Stimulated activated CD8-positive, alpha-beta memory T cell treated with anti-CD3 and anti-CD28 coated beads, Interleukin-4, amount 100 ng/mL, for 48 hours (primary cell): ENCODE measurements at places on chromosomes 1 and 21.

DNA sequence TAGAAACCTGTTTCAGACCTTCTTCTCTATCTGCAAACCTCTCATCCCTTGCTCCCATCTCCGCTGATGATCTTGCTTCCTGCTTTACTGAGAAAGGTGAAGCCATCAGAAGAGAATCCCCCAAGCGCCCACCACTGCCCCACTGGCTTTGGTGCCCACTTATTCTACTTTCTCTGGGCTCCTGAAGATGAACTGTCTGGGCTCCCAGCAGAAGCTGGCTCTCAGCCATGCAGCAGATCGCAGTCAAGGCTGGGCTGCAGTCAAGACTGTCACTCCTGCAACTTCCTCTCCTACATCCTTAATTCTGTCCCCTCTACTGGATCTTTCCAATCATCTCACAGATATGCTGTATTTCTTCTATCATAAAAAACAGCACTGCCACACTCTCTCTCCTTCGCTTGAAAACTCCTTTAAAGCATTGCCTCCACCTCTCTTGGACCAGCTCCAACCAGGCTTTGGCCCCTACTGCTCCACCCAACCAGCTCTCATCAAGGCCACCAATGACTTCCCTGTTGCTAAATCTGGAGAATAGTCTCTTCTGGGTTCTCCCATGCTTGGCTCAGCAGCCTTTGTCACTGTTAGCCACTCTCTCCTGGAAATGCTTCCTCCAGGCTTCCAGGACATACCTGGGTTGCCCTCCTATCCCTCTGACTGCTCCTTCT lies 25.8 kb downstream of the TRIM62 start:
- no peak for DNase-seq

- no peak for DNase-seq
Measured at GRCh38 chr21:38986406-38986805, 180.7 kb downstream of the ETS2 start.

- no peak for DNase-seq
Measured at GRCh38 chr1:113488576-113489177, 98.4 kb downstream of the MAGI3 start.

DNA sequence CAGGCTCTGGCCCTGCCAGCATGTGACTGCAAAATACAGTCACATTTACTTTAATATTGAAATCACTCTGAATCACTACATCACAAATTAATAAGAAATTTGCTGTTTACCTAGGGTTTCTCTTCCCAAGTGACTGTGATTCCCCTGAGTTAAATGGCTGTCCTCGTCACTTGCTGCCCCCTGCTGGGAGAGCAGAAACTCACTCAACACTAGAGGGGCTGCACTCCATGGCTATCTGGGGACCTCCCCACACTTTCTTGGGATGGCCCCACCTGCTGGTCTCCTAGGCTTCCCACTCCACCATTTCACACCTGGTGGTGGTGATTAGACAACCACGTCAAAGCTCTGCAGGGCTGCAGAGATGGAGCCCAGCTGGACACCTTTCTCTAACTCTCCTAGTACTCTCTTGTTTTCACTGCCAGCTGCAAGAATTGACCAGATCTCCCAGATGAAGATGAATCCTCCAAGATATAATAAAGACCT lies 63.4 kb downstream of the CD2 start:
- peak; percentile 84 for DNase-seq

DNA sequence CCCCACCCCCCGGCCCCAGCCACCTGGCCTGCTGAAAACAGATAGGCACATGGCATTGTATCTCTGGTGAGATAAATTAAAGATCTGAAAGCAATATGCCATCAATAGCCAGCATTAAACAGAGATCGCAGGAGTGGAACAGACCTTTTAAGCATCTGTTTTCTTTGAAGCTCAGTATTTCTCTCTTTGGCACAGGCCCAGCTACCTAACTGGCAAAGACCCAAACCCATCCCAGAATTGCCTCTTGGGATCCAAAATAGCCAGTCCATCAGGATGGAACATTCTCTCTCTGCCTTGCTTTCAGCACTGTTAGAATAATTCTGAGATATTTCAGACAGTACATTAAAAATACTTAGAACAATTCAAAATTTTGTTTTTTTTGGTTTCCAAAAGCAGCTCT lies 46.0 kb downstream of the KCNJ6 start:
- DNase-seq = no peak

DNA sequence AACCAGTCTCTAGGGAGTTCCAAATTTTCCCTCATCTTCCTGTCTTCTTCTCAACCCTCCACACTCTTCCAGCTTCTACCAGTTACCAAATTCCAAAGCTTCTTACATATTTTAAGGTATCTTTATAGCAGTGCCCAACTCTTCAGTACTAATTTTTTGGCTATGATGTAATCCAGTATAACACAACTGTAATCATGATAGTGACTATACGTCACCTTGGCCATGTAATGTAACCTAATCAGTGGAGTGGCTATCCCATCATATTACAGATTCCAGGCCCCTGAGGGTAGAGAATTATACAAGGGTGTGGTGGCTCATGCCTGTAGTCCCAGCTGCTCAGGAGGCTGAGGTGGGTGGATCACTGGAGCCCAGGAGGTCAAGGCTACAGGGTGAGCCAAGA lies 143.2 kb downstream of the CLEC20A start:
- DNase-seq = no peak

DNA sequence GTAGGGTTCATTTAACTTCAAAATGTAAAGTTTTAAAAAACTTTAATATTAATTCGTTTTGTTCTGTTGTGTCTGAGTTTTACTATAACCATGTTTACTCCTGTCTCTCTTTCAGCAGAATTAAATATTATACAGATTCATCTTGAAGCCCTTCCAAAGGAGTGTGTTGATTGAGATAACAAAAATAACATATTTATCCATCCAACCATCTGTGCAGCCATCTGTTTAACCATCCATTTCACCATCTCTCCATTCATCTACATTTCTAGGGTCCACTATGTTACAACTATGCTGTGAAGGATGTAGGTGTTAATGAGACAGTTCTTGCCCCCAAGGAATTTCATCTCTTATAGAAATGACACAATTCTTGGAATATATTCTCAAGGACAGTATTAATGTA lies 36.0 kb upstream of the GNG12 start:
- no peak for DNase-seq

GRCh38 chr1:151326619-151327222 lies 495 bp downstream of the PI4KB start:
- peak; percentile 73 for DNase-seq

- no peak for DNase-seq
Measured at GRCh38 chr1:111992476-111992875, 3.0 kb upstream of the KCND3 start.

GRCh38 chr1:203593723-203594122 lies 32.9 kb upstream of the ATP2B4 start:
- peak; percentile 70 for DNase-seq

DNA sequence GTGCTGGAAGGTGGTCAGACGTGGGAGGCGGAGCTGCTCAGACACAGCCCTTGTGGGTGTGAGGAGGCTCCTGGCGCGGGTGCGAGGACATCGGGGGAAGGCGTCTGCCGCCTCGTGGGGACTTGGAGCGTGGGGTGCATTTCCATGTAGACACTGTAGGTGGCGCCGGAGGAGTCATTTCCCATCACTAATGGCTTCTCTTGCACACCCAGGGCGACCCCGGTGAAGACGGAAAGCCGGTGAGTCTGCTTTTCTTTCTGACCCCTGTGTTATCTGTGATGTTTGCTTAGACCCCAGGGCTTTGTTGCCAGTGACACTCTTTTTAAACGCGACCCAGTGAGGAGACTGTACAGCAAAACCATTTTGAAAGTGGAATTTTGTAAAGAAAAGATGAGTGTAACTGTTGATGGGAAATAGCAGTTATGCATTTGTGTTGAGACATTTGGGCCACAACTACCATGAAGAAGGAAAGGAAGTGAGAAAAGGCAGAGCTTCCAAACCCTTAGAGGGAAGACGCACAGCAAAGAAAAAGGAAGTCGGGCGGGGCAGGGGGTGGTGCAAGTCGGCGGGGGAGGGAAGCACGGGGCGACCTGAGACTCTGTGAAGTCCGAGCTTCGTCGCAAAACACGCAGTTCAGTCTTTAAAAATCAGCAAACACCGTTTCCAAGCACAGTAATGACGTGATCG lies 64.0 kb downstream of the SLC19A1 start:
- DNase-seq = peak; percentile 87

DNA sequence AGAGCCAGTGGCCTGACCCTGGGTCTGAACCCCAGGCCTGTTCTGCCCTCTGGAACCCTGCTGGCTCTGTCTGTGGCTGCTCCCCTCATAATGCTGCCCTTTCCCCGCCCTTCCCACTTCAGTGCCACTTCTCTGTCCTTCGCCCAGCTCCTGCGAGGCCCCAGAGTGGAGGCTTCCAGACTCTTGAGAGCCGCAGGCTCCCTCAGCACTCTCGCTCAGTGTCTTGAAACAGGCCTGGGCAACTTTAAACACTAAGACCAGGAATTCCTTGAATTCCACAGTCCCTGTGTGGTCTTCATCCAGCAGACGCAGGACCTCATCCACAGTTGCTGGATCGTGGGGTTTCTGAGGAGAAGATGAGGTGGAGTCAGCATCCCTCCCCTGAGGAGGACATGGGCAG lies 3.5 kb downstream of the CRNN start:
- no peak for DNase-seq

DNA sequence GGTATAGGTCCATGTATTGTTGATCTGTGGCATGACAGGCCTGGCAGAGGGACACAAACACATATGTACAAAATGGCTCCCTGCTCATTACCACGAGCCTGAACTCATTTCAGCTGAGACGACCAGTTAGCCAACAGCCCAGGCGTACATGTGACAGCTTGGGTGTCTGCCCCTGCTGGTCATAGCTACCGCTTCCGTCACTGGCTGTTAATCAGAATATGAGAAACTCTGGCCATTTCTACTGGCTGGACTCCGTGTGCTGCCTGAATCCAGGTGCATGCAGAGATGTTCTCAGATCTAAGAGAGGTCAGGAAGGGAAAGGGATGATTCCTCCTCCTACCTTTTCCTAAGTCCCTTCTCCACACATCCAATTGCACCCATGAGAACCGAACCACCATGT lies 144.5 kb downstream of the PBX1 start:
- no peak for DNase-seq

- peak; percentile 43 for DNase-seq
Measured at GRCh38 chr1:27527223-27527889, 37.4 kb upstream of the WASF2 start.

DNA sequence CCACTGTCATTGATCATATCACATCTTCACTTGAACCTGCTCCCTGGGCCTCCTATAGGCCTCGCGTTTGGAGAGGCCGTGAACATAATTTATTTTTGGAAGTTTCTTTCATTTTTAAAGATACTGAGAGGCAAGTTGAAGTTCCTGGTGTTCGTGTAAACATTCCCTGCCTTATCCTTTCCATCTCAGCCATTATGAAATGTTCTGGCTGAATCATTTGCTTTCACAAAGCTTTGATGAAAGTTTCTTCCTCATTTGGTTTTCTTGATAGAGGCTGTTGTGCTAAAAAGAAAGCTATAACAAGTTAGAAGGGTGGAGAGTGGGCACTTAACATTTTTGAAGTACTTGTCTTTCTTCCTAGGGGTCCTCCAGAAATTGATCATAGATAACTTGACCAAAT lies 15.5 kb downstream of the CAMTA1 start:
- no peak for DNase-seq

DNA sequence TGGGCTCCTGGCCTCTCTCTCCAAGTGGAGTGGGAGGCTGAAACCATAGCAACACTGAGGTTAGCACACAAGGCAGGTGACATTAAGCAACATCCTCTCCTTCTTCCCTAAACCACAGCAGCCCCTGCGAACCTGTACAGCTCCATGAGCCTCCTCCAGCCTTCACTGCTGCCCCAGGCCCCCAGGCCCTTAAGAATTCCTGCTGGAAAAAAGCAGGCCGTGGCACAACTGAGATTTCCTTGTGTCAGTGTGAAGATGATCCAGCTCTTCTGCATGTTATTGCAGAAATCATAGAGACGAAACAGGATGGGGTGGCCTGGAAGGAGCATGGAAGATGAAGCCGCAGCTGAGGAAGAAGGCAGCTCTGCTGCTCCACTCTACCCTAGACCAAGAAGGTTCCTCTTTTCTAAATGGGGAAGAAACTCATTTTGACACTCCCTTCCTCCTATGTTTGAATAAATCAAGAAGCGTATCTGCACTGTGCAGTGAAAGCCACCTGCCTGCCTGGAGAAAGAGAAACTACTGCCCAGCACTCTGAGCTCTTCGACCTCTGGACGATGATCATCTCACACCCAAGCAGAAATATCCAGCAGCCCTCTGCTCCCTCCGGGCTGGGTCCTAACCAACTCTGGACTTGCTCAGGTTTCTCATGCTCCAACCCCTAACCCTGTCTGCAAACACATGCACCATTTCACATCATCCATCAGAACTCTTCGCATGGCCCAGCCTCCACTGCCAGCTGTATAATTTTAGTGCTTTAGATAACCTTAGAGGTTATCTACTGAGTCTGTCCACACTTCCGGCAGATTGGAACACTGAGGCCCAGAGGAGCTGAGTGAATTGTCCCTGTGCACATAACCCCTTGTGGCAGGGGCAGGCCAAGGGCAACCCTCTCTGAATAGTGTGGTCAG lies 20.7 kb downstream of the SH3BP5L start:
- DNase-seq = no peak

- no peak for DNase-seq
Measured at GRCh38 chr1:17233675-17234320, 15.1 kb upstream of the PADI3 start.

GRCh38 chr1:213980906-213981305 lies 6.9 kb upstream of the PROX1 start:
- DNase-seq = no peak

DNA sequence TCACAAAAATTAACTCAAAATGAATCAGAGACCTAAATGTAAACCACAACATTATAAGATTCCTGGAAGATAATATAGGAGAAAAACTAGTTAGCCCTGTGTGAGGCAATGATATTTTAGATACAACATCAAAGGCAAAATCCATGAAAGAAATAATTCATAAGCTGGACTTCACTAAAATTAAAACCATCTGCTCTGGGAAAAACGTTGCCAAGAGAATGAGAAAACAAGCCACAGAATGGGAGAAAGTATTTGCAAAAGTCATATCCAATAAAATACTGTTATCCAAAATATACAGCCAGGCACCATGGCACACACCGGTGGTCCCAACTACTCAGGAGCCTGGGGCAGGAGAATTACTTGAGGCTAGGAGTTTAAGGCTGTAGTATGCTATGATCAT lies 70.3 kb downstream of the SYF2 start:
- no peak for DNase-seq

GRCh38 chr1:160416369-160416768 lies 16.0 kb downstream of the VANGL2 start:
- DNase-seq = no peak

DNA sequence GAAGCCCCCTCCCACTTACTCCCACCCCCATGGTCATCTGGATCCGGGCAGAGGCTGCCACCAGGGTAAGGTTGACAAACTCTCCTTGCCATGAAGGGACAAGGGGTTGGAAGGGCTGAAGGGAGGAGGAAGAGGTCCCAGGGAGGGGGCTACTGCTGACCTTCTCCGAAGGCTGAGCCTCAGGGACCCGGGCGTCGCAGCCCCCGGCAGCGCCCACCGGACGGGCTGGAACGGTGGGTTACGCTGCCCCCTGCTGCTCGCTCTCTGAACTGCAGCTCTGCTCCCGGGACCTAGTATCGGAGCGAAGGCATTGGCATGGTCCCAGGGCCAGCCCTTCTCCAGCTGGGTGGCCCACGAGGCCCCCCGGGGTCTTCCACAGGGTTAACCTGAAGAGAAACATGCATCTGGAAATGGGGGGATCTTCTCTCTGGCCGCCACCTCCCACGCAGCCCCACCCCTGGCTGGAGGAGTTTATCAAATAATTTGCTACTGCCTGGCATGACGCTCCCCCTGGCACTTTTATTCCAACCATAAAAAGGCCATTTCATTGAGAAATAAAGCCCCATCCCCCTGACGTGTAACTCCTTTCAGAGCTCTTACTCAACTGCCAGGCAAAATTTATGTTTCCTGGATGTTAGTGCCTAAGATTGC lies 70.4 kb upstream of the TARDBP start:
- peak; percentile 89 for DNase-seq
